ENCODE measurements at places on chromosomes 6 and 20.

DNA sequence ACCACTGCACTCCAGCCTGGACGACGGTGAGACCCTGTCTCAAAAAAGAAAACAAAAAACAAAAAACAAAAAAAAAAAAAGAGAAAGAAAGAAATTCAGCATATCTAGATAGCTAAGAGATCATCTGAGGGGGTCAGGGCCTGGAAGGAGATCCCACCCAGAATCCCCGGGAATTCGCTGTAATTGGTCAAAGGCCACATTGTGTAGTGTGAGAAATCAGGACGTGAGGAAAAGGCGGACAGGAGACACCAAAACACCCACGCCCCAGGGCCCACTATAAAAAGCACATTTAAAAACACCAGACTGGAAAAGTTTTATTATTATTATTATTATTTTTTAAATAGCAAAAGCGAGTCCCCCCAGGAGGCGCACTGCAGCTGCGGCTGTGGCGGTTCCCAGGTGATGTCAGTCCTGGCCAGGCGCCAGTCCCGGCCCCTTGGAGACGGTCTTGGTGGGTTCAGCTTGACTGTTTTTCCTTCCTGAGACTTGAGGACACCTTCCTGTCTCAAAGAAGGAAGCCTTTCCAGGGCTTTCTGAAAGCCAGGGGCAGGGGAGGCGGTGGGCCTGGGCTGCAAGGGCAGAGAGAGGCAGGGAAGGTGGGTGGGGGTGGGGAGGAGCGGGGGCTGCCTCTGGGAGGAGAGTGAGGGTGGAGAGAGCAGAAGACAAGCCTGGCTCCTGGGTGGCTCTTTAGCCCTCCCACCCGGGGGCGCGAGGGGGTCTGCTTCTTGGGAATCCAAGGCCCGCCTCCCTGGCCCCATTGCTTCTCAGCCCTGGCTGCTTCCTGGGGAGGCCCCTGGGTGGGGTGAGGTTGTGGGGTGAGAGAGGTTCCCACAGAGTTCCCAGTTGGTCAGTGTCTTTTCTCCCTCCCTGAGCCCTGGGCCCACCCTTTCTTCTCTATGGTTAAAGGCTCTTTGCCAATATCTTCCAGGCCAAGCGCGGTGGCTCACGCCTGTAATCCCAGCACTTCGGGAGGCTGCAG, 14.5 kb downstream of the TCF15 start:
- no peak for DNase-seq

DNA sequence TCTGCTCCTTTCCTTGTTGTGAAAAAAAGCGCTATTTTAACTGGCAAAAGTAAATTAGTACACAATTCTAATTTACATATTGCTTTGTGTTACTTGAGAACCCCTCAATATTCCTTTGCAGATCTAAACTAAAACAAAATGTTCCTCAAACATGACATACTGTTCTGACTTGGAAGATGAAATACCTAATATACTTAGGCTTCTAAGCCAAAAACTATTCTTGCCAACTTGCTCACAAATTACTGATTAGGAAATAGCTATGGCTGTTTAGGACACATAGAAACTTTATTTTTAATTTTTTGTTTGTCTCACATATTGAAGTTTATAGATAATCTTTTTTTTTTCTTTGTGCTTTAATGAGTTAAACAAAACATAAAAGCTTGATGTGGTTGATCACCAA, 542.2 kb downstream of the GRIK2 start:
- no peak for DNase-seq

DNA sequence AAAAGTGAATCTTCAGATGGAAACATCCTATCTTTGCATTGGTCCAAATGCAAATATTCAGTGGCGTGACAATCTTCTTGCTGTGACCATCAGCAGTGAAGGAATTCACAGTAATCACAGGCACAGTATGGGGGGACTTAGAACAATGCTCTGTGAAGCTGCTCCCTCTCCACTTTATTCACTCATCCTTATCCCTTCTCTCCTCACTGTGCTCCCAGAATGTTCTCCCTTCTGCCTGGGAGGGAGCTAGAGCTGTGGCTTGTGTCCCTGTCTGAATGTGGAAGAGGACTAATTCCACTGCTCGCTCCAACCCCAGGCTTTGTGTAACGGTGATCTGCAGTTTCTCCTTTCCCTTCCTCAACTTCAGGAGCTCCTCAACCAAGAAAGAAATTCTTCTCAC, 243.7 kb downstream of the ALDH8A1 start:
- DNase-seq, result no peak

GRCh38 chr6:148878683-148879082, 131.9 kb downstream of the UST start:
- DNase-seq, result no peak

GRCh38 chr20:2297357-2297728, 1.5 kb downstream of the TGM3 start:
- no peak for DNase-seq

GRCh38 chr6:1916334-1917070, 306.8 kb downstream of the FOXC1 start:
- DNase-seq, result no peak

DNA sequence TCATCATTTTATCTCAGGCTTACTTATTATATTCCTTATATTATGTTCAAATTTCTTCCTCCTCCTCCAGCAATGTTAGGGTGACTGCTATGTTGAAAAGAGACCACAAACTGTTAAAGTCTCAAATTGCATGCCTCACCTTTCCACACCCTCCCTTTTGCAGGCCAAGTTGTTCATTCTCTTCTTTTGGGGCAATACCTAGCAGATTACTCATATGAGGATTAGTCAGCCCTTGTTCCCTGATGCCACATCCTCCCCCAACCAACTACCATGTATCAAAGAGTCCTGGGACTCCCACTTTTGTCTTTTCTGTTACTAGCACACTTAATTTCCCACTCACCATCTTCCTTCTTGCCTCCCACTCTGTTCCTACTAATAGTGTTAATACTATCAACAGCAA, 434.7 kb downstream of the BCKDHB start:
- no peak for DNase-seq

- DNase-seq, result no peak
Measured at GRCh38 chr6:41470331-41471063, 75.7 kb upstream of the FOXP4 start.

DNA sequence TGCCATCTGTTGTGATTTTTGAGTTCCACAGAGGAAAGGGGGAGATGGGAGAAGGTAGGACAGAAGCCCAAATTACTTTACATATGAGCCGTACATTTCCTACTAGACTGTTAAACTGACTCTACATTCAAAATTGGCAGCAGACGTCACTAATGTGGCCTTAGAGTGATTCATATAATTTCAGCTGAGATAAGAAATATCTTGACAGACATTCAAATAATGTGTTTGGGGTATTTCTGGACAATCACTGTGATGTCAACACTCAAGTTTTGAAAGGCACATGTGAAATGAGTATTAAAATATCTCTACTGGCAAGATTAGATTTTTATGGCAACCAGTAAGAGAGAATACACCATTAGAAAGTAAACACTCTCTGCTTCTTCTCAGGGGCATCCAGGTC, 104.0 kb downstream of the MTFR2 start:
- DNase-seq, result no peak

DNA sequence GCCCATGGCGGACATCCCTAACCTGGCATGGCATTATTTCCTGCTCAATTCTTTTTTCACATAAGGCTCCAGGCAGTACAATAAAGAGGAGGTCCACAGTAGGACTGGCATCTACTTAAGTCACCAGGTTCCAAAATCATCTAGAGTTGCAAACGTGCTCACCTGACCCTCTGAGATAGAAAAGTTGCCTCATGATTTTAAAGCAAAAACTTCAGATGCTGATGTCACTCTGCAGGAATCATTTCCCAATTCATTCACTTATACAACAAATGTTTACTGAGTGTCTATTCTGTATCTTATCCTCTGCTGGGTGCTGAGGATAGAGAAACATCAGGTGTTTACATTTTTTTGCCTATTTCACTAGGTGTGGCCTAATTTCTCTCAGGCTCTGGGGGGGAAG, 2.2 kb downstream of the ADGRF4 start:
- no peak for DNase-seq

DNA sequence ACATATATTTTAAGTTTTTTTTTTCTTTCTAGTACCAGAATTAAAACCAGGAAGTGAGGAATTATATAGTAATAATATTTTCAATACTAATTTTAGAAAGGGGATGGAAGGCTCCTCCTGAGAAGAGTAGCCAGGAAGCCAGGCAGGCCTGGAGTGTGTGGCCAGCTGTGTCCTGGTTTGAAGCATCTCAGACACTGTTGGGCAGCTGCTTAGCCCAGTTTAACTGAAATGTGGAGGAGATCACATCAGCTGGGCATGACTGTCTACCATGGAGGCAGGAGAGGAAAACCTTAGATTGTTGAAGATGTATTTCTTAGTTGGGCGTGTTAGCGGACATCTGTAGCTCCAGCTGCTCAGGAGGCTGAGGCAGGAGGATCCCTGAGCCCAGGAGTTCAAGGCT, 142.2 kb downstream of the ARID1B start:
- no peak for DNase-seq

DNA sequence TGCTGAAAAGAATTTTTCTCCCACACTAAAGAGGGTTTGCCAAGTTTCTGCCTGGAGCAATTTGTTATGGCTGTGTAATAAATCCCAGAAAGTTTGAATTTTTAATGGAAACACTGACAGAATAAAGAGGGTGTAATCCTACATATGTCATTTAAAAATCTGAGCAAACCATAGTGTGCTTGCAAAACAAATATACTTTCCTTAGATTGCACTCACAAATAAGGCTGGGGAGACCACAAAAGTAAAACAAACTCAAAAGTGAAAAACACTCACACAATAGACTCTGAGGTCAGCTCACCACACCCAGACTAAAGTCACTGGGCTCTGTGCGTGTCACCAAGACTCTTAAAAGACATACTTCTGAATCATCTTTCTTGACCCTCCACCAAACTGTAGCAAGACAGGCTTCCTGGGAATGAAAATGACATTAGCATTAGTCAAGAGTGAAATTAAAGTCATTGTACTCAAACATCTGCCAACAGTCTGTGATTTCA, 4.8 kb upstream of the ATXN1 start:
- DNase-seq, result no peak

DNA sequence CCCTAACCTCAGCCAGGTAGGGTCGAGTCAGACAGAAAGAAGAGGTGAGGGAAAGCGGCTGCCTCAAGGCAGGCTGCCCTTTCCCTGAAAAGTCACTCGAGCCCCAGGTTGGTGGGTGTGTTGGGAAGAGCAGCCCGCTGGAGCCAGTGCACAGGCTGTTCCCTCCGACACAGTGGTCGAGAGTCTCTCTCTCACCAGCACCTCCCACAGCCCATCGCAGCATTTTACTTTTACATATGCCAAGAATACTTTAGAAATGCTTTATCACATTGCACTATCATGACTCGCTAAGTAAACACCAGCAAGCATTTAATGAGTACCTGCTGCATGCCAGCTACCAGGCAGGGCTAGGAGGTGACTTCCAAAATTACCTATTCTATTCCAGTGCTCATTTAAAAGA, 1.7 kb downstream of the PRPH2 start:
- no peak for DNase-seq

DNA sequence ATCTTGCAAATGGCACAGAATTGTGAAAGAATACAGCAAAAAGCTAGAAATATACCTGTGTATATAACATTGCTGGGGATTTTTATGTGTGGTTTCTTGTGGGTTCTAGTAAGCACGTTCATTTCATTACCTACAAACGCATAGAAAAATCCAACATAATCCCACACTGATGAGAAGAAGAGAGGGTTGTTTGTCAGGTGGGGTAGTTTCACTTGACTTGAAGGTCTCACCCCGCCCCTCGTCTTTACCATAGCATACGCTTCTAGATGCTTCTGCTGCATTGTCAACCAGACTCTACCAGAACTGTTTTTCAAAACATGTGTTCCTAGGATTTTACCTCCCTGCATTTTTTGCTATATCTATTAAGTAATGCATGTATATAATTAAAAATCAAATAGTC, 284.1 kb upstream of the TAB2 start:
- no peak for DNase-seq

GRCh38 chr6:34560366-34561226, 4.5 kb upstream of the SPDEF start:
- no peak for DNase-seq

DNA sequence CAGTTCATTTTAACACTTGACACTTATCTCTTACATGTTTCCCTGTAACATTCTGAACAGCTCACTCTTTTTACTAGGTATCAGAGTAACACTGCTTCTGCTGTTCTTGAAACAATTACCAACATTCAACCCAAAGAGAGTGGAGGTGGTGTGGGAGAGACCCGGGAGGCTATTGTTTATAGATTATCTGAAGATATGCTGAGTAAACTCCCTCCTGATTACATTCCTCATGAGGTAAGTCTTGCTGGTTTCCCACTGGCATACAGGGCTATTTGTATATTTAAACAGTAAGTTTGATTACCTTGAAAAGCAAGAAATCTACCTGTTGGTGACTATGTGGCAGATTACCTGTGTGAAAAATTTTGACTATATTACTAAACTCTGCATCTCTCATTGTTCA, 39.8 kb upstream of the GLP1R start:
- DNase-seq, result no peak

- no peak for DNase-seq
Measured at GRCh38 chr6:28738396-28738765, 185.4 kb downstream of the TRIM27 start.

- no peak for DNase-seq
Measured at GRCh38 chr6:165486183-165487137, 176.6 kb downstream of the PDE10A start.

DNA sequence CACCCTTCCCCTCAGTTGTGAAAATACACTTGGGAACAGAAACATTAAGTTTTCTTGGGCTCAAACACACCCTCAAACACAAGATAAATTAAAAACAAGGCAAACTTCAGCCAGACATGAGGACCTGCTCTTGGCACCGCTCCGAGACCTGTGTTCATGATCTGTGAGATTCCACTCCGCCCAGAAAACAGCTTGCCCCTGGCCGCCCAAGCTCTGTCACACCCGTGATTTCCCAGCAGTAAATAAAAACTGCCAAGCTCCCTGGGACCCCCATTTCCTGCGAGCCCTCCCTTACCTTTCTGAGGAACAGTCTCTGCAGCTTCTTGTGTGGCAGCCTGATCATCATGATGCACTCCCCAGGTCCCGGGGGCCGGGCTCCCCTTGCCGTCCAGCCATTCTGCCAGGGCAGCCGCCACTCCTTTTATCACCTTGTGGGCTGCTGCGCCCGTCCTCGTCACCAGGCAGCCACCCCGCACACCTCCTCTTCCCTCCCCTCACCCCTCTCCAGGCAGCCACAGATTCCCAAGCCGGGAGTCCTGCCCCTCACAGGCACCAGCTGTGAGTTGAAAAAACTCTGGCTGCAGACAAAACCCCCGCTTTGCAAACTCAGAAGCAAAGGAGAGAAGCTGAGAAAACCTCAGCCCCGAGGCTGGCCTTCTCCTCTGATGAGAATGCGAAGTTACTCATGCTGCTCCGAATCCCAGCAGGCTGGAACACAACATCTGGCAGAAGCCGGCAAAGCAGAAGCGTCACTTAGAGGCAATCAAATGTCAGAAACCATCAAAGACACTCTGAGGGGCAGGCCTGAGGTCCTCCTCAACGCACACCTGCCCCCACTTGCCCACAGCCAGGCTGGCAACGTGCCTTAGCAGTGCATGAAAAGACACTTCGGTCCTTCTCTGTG, 130.4 kb upstream of the RPS6KA2 start:
- DNase-seq, result no peak
